ENCODE measurements at places on chromosomes 16 and 17. TPM values are rescaled to one million over a fixed set of nuclear protein-coding genes. Genes with fewer than 3 reads are reported as not detected.
A peak's percentile ranks its signal among the peaks of the same experiment; 100 is the strongest.

DNA sequence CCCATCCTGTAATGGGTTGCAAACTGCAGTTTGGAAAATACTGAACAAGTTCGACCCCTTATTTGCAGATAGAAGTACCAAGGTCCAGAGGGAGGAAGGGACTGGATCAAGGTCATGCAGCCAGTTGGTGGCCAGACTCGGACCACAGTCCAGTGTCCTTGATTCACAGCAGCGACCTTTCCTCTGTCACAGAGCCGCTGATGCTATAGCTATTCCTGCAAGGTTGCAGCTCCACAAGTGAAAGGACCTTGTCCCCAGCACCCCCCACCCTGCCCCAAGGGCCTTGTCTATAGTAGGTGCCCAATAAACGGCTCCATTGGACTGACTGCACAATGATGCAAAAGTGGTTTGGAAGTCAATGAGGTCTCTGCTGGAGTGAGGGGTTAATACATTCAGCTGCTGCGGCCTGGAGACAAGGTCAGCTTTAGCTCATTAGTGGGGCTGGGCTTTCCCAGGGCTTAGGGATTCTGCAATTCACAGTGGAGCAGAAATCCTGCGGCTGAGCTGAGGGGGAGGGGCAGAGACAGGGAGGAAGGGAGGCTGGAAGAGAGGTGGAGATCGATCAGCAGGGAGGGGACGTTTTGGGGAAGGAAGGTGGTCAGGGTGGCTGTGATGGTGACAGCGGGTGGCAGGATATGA lies 13.4 kb upstream of the CRHR1 start:
- no peak for DNase-seq

GRCh38 chr16:29763326-29763725 lies 14.7 kb upstream of the ZG16 start:
- DNase-seq: no peak

DNA sequence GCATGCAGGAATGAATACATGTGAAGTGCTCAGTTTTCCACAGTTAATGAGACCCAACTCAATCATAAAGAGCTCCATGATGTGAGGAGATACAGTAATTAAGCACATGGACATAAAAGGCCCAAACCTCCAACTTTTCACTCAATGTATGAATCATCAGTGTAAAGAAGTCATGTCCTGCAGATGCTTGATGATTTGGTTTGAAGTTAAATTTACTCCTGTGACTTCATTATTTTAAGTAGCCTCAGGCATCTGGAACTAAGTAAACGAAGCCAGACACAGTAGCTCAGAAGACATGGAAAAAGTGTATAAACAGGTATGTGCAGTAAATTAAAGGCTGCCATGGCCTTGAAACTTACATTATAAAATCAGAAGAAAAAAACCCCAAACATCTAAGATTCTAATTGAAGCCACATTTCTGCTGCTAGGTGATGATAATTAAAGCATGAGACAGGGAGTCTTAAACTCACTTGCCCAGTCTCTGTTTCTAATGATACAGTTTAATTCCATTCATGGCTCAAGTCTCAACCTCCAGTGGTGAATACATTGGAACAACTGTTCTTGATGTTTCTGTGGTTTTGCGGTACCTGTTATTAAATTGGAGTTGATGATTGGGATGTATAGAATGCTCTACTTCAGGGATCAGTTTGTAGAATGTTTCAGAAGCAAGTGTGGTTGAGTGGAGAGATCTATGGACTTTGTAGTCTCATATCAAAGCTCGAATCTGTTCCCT lies 28.9 kb upstream of the CCL2 start:
- no peak for DNase-seq

DNA sequence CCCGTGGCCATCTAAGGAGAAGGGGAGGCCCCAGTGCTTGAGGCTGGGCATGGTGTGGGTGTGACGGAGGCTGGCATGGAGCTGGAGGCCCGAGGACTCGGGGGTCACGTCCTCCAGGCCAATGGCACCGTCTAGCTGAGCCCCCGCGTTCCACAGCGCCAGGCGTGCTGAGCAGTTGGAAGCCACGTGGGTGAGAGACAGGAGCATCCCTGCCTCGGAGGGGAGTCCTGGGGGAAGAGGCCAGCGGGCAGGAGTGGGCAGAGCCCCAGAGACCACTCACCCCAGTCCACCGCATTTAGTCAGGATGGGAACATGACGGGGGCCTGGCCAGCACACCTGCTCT lies 78.8 kb downstream of the RMI2 start:
- DNase-seq: no peak

GRCh38 chr16:79505344-79505743 lies 95.2 kb downstream of the MAF start:
- peak; percentile 34 for DNase-seq

DNA sequence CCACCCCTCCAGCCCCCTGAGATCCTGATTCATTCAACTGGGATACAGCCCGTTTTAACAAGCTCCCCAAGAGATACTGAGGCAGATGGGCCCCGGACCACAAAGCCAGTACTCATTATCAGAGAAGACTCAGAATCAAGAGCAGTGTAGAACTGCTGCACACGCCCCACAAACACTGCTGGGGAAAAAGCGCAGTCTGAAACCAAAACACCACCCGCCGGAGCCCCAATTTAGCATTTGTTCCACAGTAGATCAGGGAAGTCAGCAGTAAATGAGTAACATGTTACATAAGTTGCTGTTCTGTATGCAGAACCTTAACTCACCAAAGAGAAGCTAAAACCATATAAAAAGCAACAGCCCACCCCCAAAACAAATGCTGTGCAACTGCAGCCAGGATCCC lies 123.6 kb downstream of the CDYL2 start:
- no peak for DNase-seq

NPW gene
- not detected for total RNA-seq

DNA sequence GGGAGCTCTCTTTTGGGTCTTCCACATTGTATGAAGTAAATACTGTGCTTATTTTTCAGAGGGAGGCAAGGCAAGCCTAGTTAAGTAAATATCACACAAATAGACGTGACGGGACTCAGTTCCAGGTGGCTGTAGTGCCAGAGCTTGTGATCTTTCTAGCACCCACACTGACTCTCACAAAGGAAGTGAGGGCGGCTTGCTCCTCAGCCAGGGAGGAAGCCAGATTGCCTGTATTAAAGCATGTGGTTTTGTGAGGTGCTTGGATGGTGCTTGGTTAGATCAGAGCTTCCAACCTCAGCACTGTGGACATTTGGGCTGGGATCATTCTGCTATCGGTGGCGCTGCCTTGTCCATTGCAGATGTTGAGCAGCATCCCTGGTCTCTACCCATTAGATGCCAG lies 80.1 kb downstream of the VAT1L start:
- DNase-seq: no peak

ANKFN1 gene
- not detected for total RNA-seq

SCN4A gene
- total RNA-seq: 1.2 TPM

DRC7 gene
- not detected for total RNA-seq

DNA sequence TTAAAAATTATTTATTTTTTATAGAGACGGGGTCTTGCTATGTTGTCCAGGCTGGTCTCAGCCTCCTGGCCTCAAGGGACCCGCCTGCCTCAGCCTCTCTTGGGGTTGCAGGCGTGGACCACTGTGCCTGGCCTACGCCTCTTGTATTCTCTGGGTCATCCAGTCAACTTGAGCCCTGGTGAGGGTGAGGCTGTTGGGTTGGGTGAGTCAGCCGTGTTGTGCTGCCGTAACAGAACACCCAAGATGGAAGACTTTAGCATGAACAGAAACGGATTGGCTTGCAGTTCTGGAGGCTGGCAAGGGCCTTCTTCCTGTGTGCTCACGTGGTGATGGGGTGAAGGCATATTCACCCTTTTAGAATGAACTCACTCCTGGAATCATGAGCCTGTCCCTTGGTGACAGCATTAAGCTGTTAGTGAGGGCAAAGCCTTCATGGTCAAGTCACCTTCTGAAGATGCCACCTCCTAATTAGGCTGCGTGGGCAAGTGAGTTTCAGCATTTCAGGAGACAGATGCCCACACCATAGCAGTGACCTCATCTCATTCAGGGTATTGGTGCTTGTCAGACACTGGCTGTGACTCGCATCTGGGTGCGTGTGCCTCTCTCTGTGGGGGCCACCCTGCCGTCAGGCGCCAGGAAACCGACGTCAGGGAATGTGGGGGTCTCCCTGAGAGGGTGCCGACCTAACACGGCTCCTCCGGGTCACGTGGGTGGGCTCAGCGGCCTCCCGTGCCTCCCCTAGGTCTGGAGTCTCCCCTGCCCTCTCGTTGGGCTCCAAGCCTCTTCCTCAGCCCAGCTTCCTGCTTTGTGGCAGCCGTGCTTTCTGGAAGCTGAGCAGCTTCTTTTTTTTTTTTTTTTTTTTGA lies 49.8 kb downstream of the WDR45B start:
- DNase-seq: no peak

HSD11B2 gene
- total RNA-seq: 0.99 TPM

DNA sequence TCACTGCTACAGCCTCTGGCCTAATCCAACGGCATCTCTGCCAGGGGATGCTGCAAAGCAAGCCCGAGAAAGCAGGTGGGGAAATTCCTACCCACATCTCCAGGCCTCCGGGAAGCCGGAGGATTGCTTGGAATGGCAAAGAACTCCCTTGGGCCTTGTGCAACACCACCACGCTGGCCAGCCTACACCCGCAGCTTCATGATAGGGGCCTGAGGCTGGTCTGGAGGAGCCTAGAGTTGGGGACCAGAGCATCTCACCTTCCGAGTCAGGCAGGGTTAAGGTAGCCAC lies 20.3 kb downstream of the GGA3 start:
- DNase-seq: no peak

GRCh38 chr17:47305302-47305923 lies 18.3 kb upstream of the EFCAB13 start:
- no peak for DNase-seq

DNA sequence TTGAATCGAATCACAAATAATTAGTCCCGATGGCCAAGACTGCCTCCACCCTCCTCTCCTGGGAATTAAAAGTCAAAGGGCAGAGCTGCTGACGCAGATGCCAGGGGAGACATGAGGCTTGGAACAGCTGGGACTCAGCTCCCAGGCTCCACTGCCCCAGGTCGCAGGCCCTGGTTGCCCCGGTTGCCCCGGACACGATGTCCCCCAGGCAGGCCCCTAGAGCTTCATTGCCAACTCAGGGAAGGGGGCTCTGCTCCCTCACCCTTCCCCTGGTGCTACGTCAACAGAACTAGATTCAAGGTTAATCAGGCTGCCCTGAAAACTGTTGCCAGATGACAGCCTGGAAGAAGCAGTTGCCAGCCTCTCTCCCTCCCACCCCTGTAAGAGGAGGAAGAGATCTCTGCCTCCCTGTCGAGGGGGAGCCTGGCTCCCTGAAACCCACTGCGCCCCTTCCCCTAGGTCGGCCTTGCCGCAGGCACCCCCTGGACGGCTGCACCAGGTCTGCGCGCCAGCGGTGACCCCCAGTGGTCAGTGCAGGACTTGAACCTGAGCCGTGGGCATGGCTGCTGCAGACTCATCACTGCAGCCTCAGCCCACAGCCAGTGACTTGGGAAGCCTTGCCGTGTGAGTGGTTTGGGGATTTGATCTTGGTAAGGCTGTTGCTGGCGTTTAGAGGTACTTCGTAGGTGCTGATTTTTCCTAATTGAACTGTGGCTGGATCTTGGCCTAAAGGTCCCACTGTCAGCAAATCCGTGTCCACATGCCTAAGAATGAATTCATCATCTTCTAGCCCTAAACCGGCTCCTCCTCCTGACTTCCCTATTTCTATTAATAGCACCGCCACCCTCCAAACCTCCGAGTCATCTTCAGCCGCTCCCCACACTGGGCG lies 84.1 kb upstream of the TOB1 start:
- DNase-seq: peak; percentile 77

- peak; percentile 80 for DNase-seq
Measured at GRCh38 chr16:4298761-4299522, 16.9 kb upstream of the GLIS2 start.

GRCh38 chr17:59435238-59435637 lies 103.8 kb downstream of the YPEL2 start:
- no peak for DNase-seq

- no peak for DNase-seq
Measured at GRCh38 chr17:59310263-59310920, 21.1 kb upstream of the YPEL2 start.

DNA sequence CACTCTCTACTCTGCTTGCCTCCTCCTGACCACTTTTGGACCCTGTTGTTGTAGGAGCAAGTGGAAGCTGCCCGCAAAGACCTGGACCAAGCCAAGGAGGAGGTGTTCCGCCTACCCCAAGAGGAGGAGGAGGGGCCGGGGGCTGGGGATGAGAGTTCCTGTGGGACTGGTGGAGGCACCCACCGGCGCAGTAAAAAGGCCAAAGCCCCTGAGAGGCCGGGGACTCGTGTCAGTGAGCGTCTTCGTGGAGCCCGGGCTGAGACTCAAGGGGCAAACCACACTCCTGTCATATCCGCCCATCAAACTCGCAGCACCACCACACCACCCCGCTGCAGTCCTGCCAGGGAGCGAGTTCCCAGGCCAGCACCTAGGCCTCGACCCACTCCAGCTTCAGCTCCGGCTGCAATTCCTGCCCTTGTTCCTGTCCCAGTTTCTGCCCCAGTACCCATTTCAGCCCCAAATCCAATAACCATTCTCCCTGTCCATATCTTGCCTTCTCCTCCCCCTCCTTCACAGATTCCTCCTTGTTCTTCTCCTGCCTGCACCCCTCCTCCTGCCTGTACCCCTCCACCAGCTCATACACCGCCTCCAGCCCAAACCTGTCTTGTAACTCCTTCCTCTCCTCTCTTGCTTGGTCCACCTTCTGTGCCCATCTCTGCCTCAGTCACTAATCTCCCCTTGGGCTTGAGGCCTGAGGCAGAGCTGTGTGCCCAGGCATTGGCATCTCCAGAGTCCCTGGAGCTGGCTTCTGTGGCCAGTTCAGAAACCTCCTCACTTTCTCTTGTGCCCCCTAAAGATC lies 11.0 kb upstream of the PHKG2 start:
- DNase-seq: no peak

DNA sequence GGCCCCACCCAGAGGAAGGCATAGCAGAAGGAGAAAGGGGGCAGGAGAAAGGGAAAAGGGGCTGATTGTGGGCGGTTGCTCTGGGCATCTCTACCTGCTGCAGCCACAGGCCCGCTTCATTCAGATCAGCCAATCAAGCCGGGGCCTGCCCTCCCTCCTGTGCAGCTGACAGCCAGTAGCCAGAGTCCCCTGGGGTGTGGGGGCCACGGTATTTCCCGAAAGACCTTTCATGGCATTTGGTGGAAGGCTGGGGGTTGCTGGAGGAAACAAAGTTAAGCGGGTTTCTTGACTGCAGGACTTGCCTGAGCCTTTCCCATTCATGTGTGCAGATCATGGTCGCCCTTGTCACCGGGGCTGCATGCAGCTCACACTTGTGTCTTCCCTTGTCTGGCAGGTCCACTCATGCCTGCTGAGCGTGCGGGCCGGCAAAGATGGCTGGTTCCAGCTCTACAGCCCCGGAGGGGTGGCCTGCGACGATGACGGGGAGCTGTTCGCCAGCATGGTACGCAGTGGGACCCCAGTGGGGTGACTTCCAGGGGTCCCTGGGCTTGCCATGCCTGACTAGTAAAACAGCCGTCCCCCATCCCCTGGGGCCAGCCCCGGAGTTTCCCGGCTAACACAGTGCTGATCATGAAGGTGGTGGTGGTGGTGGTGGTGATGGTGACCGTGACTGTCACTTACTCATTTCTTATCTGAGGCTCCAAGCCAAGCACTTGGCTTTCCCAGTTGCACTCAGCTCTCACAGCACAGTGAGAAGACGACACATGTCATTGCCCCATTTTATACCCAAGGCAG lies 82.7 kb upstream of the PLCG2 start:
- DNase-seq: no peak

GRCh38 chr17:13646411-13646810 lies 44.7 kb upstream of the HS3ST3A1 start:
- no peak for DNase-seq

- DNase-seq: no peak
Measured at GRCh38 chr17:45220079-45220478, 1.6 kb upstream of the FMNL1 start.

DOK4 gene
- 10.0 TPM for total RNA-seq

CDH8 gene
- total RNA-seq: 0.14 TPM

SBK1 gene
- 2.3 TPM for total RNA-seq

CBX2 gene
- total RNA-seq: 2.6 TPM
